CD4-positive, alpha-beta T cell treated with Interleukin-2 at 100 ng/mL for 4 hours (primary cell): ENCODE measurements at places on chromosomes 5 and 9.

DNA sequence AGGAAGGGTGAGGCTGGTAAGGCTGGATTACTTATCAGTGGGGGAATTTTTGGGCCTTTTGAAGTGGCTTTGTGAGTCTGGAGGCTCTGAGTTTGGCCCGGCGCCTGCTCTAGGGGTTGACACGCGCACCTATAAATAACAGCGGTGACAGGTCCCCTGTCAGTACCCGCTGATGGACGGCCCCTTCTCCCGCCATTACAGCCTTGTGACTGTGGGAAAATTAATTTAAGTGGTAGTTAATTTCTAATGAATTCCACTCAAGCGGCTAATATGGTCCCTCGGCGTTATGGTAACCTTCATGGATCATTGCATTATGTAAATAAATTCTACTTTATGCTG is 16.5 kb downstream of the MRPL36 start:
- no peak for DNase-seq

DNA sequence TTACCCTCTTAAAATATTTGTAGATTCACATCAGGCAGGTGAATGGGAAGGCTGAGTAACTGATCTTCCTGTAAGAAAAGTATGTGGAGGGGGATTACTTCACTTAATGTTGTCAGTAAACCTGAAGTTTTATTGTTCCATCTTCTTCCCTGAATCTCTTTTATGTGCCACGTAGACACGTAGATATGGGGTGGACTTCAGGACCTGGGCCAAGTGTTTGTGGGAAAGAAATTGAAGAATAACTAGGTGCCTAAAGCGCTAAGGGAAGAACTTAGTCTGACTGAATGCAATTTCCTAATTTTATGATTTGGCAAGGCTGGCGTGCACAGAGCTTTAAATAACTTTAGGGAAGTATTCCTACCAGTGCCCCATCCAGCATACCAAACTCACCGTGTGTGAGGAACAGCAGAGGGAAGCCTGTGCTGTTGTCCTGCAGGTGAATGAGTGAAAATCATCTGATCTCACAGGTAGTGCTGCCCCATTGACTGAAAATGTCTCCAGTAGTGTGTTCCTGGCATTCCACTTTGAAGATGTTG is 323.4 kb downstream of the KDM4C start:
- DNase-seq = no peak

GRCh38 chr9:131860430-131860829 is 120.6 kb upstream of the RAPGEF1 start:
- no peak for DNase-seq

DNA sequence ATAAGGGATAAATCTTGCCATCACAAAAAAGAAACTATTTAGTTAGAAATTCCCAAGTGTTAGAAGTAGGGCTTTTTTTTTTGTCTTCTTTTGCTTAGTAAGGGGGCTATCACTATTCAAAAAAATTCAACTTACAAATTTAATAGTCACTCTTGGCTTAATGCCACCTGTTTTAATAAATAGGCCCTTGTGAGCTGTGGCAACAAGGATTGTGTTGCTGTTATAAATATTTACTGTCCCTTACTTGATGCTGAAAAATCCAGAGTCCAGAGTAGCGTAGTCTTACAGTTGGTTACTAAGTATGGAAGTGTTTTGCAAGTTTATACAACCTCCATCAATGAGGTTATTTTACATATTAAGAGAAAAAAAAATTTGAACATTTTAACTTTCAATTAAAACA is 21.4 kb upstream of the CEP78 start:
- DNase-seq = no peak

DNA sequence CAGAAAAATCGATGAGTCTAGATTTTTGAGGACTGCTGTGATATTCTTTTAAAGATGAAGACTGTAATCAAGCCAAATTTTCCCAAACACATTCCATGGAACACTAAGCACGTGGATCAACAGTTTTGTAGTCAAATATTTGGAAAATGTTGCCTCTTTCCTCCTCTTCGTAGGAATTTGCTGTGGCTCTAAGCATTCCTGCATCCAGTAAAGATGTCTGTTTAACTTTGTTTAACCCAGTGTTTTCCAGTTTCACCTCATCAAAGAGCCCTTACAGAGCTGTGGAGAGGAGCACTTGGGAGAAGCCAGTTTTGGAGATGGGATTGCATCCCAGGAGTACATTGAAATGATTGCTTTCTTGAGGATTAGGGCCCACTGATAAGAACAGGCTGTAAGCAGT is 58.9 kb downstream of the INSYN2B start:
- no peak for DNase-seq

DNA sequence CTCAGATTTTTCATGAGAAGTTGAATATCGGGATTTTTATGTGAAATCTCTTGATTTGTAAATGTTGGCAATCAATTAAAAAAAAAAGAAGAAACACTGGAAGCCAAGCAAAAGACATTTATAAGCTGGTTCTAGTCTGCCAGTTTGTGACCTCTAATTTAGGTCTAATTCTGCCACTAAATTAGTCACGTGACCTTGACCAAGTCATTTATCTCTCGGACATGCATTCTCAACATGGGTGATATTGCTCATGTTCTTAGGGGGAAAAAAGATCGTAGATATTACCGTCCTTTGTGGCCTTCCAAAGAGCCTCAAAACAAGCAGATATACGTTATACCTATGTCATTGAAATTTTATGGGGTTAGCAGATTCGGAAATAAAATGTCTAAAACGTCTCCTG is 52.9 kb upstream of the PTPDC1 start:
- no peak for DNase-seq
